ENCODE measurements at places on chromosomes 1 and 21. TPM values are rescaled to one million over a fixed set of nuclear protein-coding genes. Genes with fewer than 3 reads are reported as not detected.
A peak's percentile ranks its signal among the peaks of the same experiment; 100 is the strongest.

DNA sequence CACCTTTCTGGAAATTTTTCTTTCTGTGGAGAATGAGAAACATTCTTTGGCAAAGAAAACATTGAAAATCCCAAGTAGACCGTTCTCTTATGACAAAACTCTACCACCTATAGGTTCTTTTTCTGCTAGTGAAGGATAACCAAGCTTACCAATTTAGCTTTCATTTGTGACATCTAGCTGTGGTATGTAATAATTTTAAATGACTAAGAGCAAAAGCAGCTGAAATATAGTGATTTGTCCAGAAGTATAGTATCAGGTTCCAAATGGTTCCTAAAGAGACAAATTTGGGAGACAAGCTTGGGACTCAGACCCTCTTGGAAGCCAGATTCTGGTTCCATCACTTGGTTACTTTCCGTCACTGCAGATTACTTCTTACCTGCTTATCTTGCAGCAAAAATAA, 24.4 kb downstream of the FUBP1 start:
- DNase-seq: no peak

DNA sequence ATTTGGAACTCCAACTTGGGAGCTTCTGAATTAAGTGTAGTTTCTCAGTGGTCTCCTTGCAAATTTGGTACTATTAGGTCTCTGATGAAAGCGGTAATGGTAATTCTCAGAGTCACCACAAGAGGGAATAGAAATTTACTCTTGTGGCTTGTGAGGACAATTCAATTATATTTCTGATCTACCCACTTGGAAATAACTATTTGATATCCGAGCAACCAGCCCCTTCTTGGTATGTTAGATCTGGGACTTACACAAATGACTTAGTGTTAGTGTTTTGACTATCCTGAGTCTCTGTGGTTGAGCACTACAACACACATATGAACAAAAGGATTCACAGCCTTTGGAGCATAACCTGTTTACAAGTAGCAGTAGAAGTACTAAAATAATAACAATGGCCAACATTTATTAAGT, 68.1 kb downstream of the RPS6KA1 start:
- no peak for DNase-seq

GRCh38 chr21:40254540-40255465, 387.6 kb downstream of the PCP4 start:
- DNase-seq: no peak

The STUM gene
- total RNA-seq: 1.2 TPM

The MAP3K7CL gene
- total RNA-seq: 2.4 TPM

The GRIK1 gene
- not detected for total RNA-seq

The TTC24 gene
- not detected for total RNA-seq

- no peak for DNase-seq
Measured at GRCh38 chr1:200907611-200908097, 13.0 kb downstream of the INAVA start.

GRCh38 chr1:160291248-160292220, 6.6 kb upstream of the PEX19 start:
- DNase-seq: peak; percentile 61

DNA sequence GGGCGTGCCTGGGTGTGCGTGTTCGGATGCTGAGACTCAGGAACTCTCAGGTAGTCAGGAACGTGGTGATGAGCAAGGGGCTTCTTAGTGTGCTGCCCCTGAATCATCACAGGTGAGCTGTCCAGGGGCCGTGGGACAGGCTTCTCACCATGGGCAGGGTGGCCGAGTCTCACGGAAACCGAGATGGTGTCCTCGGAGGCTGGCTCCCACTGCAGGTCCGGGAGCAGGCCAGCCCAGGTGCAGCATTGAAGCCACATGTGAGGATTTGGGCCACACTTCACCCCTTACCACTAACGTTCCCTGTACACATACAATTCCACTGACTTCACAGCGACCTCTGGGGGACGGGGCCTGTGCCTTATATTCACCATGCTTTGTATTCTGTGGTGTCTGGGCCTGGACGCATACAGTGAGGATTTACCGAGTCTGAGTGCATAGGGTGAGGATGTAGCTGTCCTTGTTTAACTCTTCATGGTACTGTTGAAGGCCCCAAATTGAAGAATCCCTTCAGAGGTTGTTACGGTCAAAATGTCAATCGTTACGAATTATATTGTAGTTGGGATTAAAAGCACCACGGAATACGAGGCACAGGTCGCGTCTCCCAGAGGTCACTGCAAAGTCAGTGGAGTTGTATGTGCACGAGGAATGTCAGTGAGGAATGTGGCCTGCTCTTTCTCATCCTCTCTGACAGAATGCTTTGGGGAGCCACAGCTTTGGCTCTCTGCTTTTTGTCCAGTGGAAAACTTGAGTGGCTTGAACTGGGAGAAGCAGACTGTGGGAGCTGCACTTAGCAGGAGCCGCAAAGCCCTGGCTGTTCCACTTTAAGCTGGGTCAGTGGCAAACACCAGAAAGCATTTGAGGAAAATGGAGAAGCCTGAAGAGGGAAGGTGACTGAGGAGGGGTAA, 95.3 kb downstream of the MTR start:
- DNase-seq: no peak

The BRWD1 gene
- 34.0 TPM for total RNA-seq

The CR1 gene
- 3.4 TPM for total RNA-seq

All from right cardiac atrium (tissue), 5 donors.